ENCODE measurements at places on chromosomes 16 and 17.
A peak's percentile ranks its signal among the peaks of the same experiment; 100 is the strongest.

- DNase-seq = peak; percentile 58
Observed at GRCh38 chr17:42422958-42423712, at the start of gene CAVIN1. CAVIN1 (minus strand) TSS chr17:42423256; CDS start chr17:42423097, 159 bp downstream.

GRCh38 chr16:11551842-11552241, 34.9 kb downstream of the LITAF start:
- DNase-seq = no peak

DNA sequence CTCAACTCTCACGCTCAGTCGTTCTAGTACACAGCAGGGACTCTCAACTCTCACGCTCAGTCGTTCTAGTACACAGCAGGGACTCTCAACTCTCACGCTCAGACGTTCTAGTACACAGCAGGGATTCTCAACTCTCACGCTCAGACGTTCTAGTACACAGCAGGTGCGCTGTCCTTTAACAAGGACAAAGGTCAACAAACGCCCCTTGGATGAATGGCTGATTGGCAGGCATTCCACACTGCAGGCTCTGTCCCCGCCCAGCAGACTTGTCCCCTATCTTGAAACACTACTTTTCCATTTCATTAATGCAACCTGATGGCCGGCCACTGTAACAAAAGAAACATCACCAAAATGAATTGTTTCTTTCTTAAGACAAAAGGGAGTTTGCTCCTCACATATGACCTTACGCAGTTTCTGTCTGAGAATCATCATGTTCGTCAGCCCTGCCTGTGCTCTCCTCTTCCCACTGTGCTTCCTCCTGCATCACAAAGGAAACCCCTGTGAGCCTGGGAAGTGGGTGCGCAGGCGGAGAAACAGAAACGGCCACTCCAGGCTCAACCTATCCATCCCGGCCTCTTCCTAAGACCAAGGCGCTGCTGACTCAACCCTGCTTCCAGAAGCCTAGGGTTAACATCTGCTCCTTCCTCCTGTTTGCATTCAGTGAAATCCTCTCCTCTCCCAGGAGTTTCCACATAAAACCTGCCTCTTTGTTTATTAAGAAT, 59.8 kb downstream of the ANKRD11 start:
- DNase-seq = no peak

DNA sequence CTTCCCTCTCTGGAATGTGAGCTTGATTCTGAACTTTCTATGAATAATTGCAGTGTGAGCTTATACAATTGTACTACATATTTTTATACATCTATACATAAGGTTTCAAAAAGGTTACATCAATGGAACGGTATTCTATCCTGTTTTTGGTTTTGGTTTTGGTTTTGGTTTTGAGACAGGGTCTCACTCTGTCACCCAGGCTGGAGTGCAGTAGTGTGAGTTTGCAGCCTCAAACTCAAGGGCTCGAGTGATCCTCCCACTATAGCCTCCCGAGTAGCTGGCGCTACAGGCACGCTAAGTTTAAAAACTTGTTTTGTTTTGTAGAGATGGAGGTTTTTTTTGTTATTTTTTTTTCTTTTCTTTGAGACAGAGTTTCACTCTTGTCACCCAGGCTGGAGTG, 1.1 kb downstream of the CTRB1 start:
- peak; percentile 26 for DNase-seq

DNA sequence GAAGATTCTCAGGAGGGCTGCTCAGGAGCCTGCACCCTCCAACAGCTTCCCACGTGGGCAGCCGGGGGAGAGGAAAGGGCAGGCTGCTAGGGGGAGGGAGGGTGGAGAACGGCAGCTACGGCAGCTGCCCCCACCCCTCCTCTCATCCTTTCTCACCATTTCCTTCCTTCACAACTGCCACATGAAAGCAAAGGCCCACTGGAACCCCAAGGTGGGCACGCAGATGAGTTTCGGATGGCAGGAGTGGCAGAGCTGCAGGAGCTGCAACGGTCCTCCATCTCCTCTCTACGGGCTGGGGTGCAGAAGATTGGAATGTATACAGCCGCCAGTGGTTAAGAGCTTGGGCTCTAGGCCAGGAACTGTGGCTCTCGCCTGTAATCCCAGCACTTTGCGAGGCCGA, 77.7 kb downstream of the GAS7 start:
- DNase-seq = no peak

All from stimulated activated CD4-positive, alpha-beta T cell treated with anti-CD3 and anti-CD28 coated beads, Interleukin-15, amount 100 ng/mL, for 24 hours (primary cell).